Activated T-helper 1 cell treated with anti-CD3 and anti-CD28 coated beads, Interleukin-2, amount 50 U/mL, for 16 hours (primary cell): ENCODE measurements at places on chromosomes 2 and 18.

GRCh38 chr2:170307555-170308351 lies 129.8 kb downstream of the MYO3B start:
- DNase-seq, result no peak

GRCh38 chr2:241163601-241164118 lies 13.4 kb downstream of the PPP1R7 start:
- no peak for DNase-seq

DNA sequence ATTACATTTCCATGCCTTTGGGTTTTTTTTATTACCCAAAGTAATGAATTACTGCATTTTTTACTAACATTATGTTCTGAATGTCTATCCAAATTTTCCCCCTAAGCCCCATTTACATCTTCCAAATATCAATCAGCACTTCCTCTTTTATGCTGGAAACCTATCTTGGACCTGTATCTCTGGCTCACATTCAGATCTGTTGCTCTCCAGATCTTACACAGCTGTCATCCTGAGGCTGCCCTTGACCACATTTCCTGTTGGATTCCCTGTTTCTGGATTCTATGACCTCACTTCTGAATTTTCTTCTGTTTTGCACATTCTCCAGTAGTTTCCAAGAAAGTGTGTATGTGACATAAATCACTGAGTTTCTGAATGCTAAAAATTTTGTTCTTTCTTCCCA lies 146.7 kb downstream of the PDE1A start:
- DNase-seq, result no peak

DNA sequence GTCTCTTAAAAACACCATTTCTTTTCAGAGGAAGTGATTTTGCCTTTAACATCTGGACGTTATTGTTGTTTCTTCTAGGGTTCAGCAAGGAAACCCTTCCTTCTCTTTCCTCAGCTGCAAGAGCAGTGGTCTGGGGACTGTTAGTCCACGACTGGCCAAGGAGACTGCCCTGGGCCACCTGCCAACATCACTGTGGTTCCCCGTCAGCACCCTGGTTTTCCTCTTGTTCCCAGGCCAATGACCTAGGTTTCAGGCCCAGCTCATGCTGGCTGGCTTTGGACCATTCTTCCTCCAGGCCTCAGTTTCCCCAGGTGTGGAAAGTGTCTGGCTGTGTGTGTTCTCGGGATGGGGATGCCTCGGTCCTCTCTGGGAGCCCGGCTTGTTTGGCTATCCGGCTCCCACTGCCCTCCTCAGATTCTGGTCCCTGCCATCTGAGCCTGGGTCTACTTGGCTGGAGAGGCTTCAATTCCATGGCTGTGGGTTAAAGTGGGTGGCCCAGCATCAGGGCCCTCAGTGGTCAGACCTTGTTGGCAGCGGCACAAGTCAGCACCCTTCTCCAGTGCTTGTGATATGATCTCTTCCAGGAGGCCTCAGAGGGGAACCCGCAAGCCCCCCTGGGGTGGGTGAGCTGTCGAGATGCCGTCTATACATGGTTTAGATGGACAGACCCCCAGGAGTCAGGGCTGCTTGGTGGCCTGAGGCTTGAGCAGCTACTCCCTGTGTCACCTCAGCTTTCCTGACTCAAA lies 234.3 kb upstream of the HS6ST1 start:
- DNase-seq, result no peak

DNA sequence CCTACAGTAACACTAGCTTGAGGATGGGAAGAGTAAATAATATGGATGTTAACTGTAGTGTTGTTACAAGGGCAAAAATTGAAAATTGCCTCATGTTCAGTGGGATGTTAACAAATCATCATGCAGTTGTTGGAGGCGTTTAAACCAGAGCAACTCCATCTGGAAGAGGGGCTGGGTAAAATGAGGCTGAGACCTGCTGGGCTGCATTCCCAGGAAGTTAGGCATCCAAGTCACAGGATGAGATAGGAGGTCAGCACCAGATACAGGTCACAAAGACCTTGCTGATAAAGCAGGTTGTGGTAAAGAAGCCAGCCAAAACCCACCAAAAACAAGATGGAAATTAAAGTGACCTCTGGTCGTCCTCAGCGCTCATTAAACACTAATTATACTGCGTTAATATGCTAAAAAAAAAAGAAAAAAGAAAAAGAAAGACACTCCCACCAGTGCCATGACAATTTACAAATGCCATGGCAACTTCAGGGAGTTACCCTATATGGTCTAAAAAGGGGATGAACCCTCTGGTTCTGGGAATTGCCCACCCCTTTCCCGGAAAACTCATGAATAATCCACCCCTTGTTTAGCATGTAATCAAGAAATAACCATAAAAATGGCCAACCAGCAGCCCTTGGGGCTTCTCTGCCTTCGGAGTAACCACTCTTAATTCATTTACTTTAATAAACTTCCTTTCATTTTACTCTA lies 101.4 kb downstream of the MYO5B start:
- DNase-seq, result no peak

GRCh38 chr2:182717816-182718215 lies 1.8 kb downstream of the DNAJC10 start:
- DNase-seq, result no peak

GRCh38 chr2:218882866-218883366 lies 2.3 kb downstream of the WNT10A start:
- DNase-seq, result no peak

GRCh38 chr18:2687390-2688001 lies 32.0 kb downstream of the SMCHD1 start:
- DNase-seq, result no peak

- no peak for DNase-seq
Measured at GRCh38 chr2:64165706-64166105, 21.5 kb upstream of the PELI1 start.

DNA sequence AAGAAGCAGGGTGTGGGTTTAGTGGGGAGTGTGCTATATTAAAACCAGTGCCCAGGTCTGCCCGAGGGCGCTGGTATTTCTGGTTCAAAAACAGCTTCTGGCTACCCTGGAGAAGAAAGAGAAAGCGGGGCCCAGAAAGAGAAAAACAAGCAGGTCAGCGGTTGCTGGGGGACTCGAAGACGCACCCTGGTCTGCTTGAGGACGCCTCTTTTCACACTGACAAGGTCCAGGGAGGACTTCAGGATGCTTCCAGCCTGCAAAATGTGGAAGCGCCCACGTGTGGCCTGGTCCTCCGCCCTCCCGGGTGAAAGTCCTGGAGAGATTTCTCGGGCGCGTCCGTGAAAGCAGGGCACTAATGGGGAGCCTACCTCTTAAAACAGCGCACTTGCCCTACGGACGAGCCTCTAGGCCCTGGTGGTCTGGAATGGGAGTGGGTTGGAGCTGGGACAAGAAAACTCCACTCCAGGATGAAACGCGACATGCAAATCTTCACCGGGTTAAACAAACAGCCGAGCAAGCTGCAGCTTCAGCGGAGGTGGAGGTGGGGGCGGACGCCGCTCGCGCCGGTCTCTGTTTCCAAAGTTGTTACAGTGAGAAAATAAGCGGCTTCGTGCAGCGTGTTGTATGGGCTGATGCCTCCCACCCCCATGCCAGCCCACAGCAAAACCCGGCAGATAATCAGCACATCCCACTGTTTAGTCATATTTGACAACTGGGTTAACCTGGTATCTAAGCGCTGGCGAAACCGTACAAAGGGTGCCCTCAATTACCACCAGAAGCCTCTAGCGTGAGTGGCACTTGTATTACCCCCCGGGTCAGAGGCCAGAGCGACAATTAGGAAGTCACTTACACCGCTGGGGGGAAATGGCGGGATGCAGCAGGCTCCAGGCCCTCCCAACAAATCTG lies 1.1 kb upstream of the SP9 start:
- DNase-seq, result no peak

GRCh38 chr18:76824145-76824676 lies 1.9 kb downstream of the ZNF236 start:
- DNase-seq, result no peak

DNA sequence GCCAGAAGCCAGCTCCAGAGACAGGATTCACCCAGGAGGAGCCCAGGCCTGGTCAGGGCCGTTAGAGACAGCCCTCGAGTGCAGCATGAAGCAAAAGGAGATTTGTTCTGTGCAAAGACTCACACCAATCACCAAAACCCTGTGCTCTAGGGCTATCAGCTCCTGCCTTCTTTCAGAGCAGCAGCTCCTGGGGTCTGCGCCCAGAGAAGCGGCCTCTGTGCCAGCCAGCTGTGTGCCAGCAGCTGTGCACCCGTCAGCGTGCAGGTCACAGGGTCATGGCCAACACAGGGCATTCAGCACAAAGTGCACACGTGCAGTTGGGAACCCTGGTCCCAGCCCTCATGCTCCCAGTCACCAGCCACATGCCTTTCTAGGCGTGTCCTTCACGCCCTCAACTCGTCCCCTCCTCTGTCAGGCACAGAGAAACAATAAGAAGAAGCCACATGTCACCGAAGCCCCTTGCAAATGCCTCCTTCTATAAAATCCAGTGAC lies 49.3 kb downstream of the ZNF516 start:
- no peak for DNase-seq
